ENCODE measurements at places on chromosomes 11 and 22.
A peak's percentile ranks its signal among the peaks of the same experiment; 100 is the strongest.

- no peak for DNase-seq
Observed at GRCh38 chr22:41668971-41669911, 19.4 kb downstream of the SNU13 start.

- no peak for DNase-seq
Observed at GRCh38 chr22:29790061-29790460, 22.9 kb downstream of the UQCR10 start.

DNA sequence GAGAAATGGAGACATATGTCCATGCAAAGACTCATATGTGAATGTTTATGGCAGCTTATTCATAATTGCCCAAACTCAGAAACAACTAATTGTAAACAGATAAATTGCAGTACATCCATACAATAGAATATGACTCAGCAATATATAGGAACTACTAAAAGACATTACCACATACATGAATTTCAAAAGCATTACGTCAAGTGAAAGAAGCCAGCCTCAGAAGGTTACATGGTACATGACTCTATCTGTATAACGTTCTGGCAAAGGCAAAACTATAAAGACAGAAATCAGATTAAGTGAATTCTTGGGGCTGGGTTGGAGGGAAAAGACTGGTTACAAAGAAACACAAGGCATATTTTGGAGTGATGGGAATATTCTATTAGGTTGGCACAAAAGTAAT is 7.2 kb downstream of the KCTD21 start:
- no peak for DNase-seq

GRCh38 chr11:113085446-113085845 is 124.2 kb downstream of the NCAM1 start:
- DNase-seq: no peak

GRCh38 chr11:57499413-57499982 is 16.0 kb downstream of the SLC43A1 start:
- DNase-seq: peak; percentile 74

DNA sequence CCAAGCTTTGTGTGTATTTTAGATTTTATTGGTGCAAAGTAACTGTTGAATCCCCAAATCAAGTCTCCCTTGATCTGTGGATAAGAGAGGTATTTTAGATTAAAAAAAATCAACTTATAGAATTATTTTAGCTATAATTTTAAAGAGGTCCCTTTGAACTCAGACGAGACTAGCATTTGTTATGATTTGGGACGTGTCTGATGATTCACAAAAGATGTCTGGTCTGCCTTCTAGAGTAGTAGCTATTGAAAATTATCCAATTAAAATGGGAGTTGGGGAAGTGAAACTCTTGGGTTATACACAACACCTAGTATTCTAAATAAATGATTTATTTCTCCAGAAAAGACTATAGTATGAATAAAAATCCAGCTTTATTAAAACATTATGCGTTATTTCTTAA is 227.9 kb upstream of the GRIA4 start:
- no peak for DNase-seq

GRCh38 chr11:120424185-120424969 is 87.2 kb upstream of the GRIK4 start:
- DNase-seq: no peak

GRCh38 chr11:58788355-58789023 is 56.0 kb downstream of the GLYATL2 start:
- peak; percentile 34 for DNase-seq

- DNase-seq: no peak
Observed at GRCh38 chr22:39024519-39025308, 3.8 kb downstream of the APOBEC3D start.

- no peak for DNase-seq
Observed at GRCh38 chr11:36249246-36249645, 40.0 kb downstream of the COMMD9 start.

DNA sequence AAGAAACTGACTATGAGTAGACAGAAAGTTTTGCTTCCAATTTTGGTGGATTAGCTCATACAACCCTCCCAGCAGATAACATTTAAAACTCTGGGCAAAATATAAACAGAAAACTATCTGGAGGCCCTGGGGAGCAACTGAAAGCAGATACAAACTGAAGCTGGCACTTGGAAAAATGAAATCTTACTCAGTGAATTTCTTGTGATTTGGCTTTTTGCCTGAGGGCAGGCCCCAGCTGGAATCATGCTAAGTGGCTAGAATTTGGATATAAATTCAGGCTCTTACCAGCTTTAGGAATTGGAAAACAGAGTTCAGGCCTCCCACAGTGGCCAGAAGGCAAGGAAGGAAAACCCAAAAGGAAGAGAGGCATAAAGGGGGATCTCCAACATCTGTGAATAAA is 85.8 kb downstream of the EFCAB6 start:
- DNase-seq: no peak

DNA sequence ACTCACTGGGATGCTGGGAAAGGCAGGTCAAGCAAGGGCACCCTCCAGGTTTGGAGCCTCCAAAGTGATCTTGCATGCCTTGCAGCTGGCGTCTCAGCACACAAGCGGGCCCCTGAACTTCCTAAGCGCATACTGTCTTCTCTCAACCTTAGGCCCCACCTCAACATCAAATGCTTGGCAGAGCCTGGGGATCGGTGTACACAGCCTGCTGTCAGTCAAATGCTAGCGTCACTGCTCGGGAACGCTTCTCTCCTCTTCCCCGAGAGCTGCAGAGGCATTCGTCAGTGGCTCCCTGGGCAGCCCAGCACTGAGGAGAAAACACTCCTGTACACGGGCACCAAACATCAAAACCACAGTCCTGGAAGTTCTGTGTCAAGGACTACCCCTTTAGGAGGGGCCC is 124.9 kb downstream of the C11orf58 start:
- DNase-seq: no peak

GRCh38 chr22:33539902-33540751 is 380.1 kb downstream of the LARGE1 start:
- no peak for DNase-seq

GRCh38 chr11:126703662-126704061 is 296.9 kb downstream of the KIRREL3 start:
- no peak for DNase-seq

DNA sequence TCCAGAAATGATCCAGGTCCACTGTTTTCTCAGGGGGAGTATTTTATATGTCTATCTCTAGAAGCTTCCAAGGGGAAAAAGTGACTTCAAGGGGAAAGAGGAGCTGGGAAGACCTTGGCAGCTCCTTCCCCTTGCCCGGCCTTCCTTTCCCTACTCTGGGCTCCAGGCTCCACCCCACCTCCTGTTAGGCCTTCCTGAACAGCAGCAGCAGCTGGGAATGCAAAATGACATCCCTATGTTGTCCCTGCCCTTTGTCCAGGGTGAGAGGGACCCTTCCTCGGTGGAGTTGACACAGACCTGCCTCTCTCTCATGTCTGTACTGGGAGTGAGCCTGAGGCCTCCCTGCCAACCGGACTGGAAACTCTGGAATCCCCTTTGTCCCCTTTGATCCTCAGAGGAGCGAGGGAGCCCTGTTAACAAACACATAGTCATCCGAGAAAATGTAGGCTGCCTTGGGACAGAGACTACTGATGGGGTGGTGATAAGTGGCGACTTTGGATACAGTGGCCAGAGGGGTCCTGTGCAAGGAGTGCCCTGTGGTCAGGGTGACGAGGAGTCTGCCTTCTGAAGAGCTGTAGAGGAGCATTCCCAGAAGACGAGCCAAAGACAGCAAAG is 9.0 kb upstream of the MALAT1 start:
- DNase-seq: no peak

DNA sequence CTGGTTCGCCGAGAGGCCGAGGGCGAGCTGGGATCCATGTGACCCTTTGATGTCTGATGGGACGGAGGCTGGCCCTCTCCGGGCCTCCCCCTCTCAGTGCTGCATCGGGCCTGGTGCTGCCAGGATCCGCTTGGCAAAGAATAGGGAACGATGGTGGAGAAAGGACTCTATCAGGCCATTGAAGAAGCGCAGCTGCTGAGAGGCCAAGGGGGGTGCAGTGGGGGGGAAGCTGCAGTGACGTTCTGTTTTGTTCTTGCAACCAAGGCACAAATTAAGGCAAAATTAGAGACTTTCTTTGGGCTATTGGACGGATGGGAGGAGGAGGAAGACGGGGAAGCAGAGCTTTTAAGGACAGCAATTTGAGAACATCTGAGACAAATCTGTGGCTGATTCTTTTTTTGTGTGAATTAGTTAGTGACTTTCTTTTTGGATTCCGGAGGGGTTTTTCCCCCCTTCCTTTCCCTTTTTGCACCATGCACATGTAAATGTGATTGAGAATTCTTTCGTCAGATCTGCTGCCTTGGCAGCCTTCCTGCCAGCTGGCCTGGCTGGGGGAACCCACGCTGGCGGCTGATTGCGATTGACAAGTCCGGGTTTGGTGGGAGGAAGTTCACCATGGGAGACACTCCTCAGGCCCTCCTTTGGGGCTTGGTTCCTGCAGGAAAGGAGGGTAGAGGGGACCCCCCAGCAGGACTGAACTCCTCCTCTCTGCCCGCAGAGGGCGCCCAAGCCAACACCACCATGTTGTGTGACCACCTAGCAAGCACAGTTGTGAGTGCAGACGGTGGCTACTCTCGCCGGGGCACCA is 214.6 kb downstream of the NTM start:
- peak; percentile 24 for DNase-seq

DNA sequence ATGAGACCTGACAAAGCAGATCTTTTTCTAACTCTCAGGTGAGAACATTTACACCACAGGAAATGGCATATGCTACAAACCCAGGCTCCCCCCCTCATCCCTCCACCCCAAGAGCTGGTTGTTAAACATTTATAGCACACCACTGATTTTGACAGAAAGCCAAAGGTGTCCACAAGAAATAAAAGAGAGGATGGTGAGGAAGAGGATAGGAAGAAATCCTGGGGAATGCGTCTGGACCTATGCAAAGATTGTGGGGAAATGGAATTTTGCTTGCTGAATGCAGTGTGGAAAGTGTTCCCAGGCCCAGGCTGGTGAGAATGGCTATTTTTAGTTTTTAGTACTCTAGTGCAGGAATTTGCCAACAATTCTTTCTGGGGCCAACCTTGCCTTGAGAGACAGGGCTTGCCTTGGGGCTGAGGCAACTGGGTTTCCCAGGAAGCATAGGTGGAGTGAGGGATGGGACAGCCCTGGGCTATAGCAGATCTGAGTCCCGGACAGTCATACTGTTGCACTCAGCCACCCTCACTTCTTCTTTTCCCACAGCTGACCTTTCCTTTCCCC is 163.9 kb downstream of the ADAMTS15 start:
- no peak for DNase-seq

- DNase-seq: no peak
Observed at GRCh38 chr11:16292167-16292859, 64.0 kb downstream of the SOX6 start.

- peak; percentile 77 for DNase-seq
Observed at GRCh38 chr11:44596525-44597276, 31.2 kb downstream of the CD82 start.

DNA sequence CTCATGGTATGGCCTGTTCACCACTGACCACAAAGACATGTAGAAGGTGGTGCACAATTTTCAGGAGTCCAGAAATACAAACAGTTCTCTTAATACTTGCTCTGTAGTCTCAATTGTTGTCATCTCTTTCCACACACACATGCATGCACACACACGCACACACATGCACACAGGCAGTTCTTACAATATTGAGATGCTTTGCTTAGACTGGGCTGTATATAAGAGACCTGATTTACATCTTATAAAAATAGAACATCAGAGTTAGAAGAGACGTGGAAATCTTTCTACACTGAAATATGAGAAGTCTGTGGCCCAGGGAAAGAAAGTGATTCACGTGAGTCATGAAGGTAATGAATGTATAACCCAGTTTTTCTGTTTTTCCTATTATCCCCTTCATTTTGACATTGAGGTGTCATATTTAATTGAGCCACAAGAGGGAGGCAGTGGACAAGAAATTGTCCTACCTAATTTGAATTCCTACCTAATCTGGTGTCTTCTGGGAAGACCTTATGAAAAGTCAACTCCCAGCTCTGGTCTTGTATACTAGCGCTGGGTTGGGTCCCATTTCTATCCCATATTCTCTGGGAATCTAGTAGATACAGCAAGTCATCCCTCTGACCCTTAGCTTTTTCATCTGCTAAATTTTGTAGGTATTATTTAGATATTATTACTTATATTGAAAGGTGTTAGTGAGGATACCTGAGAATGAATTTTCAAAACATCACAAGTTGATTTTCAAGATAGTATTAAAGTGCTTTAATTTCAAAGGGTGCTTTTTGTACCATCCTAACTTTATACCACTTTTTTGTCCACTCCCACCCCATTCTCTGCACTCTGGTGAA is 14.9 kb upstream of the MS4A4A start:
- no peak for DNase-seq

GRCh38 chr11:23866641-23867040 is 630.2 kb upstream of the LUZP2 start:
- no peak for DNase-seq

DNA sequence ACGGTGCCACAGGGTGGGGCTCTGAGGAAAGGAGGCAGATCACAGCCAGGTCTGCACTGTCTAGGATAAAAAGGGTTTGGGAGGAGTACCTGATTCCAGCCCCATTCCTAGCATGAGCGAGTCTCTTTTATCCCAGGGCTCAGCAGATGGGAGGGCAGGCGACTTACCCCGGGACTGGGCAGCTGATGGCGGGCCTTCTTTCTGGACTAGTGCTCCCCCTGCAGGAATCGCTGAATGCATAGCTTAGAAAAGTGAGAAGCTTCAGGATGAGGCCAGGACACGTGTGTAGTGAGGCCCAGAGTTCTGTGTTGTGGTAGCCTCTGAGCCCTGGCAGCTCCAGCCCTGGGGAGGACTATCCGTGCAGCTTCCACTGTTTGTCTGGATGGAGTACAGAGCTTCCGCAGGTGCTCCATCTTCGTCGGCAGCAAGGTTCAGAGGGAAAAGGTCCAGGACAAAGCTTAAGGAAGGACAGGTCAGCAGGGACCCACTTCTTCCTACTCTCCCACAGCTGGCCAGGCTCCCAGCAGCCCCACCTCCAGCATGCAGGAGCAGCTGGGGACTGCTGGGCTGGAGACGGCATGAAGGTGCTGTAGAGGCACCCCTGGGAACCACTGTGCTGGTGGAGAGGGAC is 30.4 kb downstream of the COMMD9 start:
- peak; percentile 45 for DNase-seq

DNA sequence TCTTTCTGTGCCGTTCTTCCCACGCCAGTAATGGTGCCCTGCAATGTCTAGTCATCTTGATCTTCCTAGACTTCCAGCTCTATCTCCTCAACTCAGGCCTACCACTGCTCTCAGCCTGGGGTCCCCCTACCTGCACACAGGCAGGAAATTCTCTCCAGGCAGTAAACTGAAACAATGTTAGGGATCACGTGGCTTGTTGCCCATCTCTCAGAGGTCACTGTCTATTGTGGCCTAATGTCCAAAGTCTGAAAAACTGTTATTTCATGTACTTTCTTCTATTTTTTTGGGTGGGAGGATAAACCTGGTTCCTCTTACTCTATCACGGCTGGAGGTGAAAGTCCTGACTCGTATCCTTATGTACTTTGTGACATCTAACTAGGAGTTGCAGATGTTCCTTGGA is 59.1 kb downstream of the CCDC34 start:
- DNase-seq: no peak

GRCh38 chr22:47190276-47190956 is 428.0 kb downstream of the TBC1D22A start:
- no peak for DNase-seq

- DNase-seq: no peak
Observed at GRCh38 chr11:6664551-6664950, 8.9 kb upstream of the DCHS1 start.

DNA sequence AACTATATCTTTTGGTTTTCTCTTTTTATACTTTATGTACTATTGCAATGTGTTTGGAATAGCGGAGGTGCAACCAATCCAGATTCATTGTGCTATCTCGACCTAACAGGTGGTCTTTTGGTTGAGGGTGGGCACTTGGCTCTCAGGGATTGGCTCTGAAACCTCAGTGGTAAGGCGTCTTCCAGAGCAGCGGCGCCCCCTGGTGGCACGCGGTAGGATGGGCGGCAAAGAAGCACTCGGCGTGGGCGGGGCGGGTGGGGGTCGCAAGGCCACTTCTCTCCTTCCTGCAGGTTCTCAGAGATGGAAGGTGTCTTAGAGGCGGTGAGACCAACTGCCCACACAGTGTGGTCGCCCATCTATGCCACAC is 19.2 kb upstream of the PLET1 start:
- DNase-seq: peak; percentile 88

Measured in stimulated activated CD8-positive, alpha-beta memory T cell treated with anti-CD3 and anti-CD28 coated beads, Interleukin-4, amount 100 ng/mL, for 48 hours (primary cell).